A673 (cell line): ENCODE measurements at places on chromosomes 5 and 9.

DNA sequence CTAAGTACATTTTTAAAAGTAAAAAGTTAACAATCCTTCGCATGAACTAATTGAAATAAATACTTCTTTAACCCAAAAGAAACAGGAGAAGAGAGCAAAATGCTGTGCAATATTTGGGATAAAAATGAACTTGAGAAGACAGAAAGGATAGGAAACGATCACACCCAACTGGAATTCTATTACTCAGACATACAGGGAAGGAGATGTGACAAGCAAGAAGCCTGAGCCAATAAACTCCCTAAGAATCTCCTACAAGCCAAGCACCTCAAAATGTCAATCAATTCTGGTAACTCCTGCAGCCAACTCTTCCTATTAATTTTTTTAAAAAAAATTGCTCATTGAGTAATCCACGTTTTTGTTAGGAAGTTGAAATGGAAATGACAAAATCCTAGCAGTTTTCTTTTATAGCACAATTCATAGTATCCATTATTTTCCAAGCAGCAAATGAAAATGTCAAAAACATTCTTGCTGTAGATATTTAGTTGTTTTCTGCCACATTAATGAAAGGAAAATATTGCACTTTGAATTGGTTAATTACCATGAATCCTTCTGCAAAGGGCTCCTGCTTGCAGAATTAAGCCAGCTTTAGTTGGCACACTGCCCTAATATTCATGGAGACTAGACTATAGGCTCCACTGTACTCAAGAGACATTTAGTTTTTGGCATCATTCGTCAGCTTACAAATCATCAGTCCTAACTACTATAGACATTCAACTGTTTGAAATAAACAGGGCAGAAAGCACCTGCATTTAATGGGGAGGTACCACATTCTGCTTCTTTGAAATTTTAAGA is 89.0 kb downstream of the RFX3 start:
- peak; percentile 62 for DNase-seq

- DNase-seq = no peak
Measured at GRCh38 chr9:15743512-15743911, 190.7 kb downstream of the CCDC171 start.

GRCh38 chr5:106142116-106142515 is 1528.6 kb downstream of the EFNA5 start:
- no peak for DNase-seq

- DNase-seq = no peak
Measured at GRCh38 chr5:26843677-26844076, 194.7 kb downstream of the CDH9 start.

- no peak for DNase-seq
Measured at GRCh38 chr5:14574891-14575508, 6.6 kb upstream of the OTULINL start.

GRCh38 chr5:124801551-124801950 is 55.1 kb upstream of the ZNF608 start:
- DNase-seq = no peak

GRCh38 chr5:65125591-65126541 is 355.9 kb downstream of the ADAMTS6 start:
- DNase-seq = no peak

- DNase-seq = no peak
Measured at GRCh38 chr5:16784843-16785791, 151.0 kb downstream of the MYO10 start.

DNA sequence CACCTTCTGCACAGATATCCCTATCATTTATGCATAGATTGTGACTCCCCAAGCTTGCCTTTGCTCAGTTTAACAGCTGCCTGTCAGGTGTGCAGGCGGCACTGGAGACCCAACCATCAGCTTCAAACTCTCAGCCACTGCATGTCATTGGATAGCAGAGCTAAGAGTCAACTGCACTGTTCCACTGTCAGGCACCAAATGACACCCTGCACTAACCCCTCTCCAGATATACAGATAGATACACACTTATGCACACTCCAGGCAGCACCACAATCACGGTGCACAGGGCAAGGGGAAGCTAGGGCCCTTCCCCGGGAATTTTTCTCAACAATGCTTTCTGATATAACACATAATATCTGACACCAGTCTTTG is 142.3 kb downstream of the BNC2 start:
- DNase-seq = no peak

DNA sequence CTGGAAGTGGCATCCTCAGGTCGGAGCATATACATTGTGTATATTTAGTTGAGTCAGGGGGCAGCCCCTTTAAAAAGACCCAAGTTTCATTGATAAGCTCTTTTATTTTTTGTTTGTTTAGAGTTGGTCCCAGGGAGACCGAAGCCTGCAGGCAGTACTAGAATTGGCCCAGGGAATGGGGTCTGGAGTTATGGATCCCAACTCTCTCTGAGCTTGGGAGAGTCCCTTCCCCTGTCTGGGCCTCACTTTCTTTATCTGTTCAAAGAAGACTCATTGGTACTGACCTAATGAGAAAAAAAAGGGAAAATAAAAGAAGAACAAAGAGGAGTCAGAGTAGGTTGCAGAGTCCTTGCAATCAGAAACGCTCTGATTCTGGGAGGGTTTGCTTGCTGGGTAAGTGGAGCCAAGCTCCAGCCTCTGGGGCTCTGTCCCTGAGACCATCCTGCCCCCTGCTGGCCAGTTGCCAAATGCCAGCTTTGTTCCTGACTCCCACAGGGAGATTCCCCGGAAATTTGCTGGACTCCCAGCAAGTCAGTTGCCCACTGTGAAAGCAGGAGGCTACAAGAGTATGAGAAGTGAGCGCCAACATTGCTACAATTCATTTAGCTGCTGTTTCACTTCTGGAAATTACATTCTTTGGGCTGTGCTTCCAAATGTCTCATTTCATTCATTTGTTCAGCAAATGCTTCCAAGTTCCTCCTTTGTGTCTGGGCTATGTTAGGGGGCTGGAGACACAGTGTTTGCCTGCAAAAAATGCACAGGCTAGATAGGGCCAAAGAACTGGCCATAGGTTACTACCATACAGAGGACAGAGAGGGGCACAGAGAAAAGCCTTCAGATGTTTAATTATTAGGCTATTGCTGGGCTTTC is 156.2 kb downstream of the MELK start:
- peak; percentile 86 for DNase-seq

DNA sequence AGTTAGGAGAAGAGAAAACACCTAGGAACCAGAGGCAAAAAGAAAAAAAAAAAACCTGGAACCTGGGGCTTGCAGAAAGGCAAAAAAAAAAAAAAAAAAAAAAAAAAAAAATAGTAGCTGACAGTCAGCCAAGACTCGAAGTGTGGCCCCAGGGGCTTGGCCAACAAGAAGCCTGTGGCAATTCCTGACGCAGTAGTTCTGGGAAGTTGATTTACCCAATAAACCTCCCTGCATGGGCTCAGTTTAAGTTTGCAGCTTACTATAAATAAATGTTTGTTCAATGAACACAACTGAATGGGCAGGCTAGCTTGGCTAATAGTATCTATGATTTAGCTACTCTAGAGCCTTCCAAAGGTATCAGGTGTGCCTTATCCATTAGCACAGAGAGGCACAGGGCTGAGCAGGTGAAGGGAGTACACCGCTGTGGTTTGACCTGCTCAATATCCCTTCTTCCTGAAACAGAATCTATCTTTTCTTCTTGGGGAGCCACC is 21.3 kb upstream of the GLRX start:
- DNase-seq = no peak

DNA sequence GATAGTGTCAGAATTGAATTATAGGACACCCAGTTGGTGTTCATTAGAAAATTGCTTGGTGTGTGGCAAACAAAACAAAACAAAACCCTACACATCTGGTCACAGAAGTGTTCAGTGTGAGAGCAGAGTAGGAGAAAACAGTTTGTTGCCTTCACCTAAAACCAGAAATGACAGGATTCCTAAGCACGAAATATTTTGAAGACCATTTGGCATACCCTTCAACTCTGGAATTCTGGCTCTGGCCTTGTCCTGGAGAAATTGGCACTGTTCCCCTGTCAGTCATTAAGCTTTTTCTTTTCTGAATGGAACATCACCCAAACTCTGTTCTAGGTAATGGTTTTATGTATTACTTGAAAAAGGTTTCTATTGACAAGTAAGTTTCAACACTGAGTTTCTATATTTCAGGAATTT is 110.2 kb upstream of the PCA3 start:
- DNase-seq = no peak

GRCh38 chr9:32395510-32396216 is 11.2 kb downstream of the ACO1 start:
- DNase-seq = peak; percentile 10

GRCh38 chr9:108967916-108968315 is 33.7 kb downstream of the ABITRAM start:
- no peak for DNase-seq

GRCh38 chr5:138330813-138331448 is 673 bp downstream of the CDC25C start:
- no peak for DNase-seq

DNA sequence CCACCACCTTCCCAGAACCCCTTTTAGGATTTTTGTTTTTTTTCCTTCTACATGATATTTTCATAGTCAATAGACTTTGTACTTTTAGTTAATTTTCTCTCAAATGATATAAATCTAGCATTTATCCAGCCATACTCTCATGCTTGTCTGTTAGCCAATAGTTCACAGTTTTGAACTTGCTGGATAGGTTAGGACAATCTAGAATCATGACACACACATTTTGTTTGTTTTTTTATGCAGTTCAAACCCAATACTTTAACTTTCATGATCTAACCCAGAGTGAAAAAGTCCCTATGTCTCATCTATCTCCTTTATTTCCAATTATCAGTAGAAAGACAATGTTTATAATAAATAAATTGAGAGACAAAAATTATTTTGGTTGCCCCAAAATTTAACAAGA is 509.7 kb upstream of the DMAC1 start:
- no peak for DNase-seq

DNA sequence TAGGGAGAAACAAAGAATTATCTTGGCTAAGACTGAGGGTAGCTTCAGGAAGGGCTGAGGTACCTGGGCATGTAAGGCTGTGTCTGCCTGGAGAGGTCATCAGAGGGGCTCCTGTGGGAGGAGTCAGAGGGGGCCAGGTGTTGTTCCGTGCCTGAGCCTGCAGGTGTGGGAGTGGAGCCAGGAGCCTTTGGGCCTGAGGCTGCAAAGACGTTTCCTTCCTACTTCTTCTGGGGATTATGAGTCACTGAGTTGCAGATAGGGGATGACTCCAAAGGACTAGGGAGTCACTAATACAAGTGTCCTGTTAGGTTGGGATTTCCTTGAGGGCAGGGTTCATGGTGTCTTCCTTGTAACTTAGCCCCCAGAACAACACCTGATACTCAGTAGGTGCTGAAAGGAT is 391.1 kb downstream of the ARHGEF28 start:
- no peak for DNase-seq

DNA sequence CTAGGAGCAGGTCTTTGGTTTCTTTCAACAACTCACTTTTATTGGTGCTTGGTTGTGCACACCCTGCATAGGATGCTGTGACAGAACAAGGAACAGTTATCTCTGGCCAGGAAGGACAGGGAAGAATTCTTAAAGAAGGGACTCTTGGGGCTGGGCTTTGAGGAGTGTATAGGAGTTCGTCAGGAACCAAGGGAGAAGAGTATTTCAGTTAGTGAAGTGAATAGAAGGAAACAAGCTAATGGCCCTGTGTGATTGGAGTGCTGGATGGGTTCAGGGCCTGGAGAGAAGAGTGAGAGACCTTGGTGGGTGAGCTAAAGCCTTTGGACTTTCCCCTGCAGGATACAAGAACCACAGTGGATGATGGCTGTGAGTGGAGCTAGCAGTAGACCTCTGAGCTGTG is 32.2 kb downstream of the DAB2IP start:
- no peak for DNase-seq

DNA sequence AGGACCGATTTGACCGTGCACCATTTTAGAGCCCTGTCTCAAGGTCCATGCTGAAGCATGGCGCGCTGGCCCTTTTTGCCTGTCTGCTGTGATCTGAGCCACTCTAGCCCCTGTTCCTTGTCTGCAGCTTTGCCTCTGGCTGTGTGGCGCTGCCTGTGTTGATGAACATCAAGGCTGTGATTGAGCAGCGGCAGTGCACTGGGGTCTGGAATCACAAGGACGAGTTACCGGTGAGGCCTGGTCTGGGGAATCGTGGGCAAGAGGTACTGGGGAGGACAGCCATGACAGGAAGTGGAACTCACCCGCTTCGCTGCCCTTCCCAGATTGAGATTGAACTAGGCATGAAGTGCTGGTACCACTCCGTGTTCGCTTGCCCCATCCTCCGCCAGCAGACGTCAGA is 6.3 kb downstream of the NHP2 start:
- DNase-seq = no peak

DNA sequence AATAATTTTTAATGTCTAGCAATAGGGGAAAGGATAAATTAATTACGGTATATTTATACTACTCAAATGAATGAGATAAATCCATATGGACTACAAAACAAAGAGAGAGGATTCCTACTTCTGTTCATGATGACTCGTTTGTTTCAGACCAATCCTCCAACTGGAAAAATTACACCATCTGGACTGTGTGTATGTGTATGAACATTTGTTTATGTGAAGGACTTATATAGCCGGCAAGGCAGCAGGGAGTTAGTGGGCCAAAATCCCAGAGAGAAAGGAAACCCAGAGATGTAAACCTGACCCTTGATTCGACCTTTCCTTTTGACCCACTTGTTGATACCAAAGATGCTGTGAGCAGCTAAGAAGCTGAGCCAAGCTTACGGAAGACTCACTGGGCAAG is 20.1 kb downstream of the PDE6A start:
- DNase-seq = no peak

GRCh38 chr5:143200781-143201398 is 202.6 kb downstream of the NR3C1 start:
- DNase-seq = no peak

DNA sequence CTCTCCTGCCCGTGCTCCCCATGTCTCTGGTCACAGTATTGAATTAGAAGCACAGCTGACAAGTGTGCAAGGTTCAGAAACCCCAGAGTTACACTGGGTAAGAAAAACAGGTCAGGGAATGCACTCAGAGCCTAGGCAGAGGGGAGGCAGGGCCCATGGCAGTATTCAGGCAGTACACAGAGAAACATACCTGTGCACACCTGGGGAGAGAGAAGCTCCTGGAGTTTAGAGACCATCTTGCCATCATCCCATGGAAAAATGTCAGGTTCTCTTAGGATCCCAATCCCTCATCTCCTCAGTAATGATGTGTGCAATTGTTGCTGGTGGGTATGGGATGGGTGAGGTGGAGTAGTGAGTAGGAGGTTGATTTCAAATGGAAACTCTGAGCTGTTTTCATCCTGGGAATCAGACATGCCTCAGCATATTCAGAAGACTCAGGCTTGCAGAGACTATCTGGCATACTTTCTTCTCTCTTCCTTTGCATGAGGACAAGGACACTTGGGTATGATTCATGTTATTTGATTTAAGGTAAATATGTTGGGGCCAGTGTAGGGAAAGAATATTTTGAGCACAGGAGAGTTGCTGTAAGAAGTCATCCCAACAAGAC is 228.5 kb downstream of the ESM1 start:
- no peak for DNase-seq

GRCh38 chr5:11998397-11998796 is 94.2 kb upstream of the CTNND2 start:
- DNase-seq = no peak

- DNase-seq = no peak
Measured at GRCh38 chr9:106887066-106887465, 24.1 kb downstream of the ZNF462 start.

DNA sequence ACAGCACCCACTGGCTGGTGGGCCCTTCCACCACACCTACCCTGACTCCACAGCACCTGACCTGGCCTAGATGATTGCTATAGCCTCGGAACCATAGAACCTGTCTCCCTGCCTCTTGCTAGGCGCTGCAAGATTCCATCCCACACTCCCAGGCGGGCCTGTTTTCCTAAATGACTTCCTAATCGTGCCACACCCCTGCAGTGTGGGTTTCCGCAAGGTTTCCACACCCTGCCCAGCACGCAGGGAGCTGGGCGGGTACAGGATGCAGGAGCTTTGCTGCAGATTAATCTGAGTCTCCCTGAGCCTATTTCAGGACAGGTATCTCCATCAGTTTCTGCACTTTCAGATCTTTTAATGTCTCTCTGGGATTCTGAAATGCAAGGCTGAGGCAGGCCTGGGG is 62.9 kb downstream of the SHB start:
- no peak for DNase-seq
